GM13977 (cell line): ENCODE measurements at places on chromosomes 1 and 21.

- no peak for DNase-seq
These were observed 370.8 kb downstream of the RWDD3 start for GRCh38 chr1:95604771-95605170.

GRCh38 chr1:96409689-96410088, 311.9 kb upstream of the PTBP2 start:
- DNase-seq, result no peak

DNA sequence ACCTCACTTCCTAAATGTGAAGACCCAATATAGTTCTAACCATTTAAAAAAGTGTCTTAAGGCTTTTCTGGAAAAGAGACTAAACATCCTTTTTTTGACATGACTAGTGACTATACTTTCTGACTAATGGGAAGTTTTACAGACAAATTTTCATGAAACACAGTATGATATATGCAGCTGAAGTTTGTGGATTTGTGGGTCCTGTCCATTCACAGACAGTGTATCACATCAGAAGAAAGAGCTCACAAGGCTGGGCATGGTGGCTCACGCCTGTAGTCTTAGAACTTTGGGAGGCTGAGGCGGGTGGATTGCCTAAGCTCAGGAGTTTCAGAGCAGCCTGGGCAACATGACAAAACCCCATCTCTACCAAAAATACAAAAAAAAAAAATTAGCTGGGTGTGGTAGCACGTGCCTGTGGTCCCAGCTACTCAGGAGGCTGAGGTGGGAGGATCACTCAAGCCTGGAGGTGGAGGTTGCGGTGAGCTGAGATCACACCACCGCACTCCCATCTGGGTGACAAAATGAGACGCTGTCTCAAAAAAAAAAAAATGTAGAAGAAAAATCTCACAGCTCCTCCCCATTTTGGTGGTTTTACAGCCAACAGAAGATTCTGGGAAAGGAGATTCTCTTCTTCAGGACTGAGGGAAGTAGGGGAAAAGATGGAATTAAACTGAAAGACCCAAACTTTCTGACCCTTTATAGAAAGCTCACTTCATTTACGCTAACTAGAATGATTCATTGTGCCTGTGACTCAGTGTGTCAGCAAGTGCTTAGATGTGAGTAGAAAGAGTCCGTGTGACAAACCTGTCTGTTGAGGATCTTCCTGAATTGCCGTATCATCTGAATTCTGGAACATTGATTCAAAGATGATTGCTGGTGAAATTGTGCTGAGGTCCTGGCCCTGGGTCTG, 15.2 kb upstream of the YRDC start:
- DNase-seq, result no peak

DNA sequence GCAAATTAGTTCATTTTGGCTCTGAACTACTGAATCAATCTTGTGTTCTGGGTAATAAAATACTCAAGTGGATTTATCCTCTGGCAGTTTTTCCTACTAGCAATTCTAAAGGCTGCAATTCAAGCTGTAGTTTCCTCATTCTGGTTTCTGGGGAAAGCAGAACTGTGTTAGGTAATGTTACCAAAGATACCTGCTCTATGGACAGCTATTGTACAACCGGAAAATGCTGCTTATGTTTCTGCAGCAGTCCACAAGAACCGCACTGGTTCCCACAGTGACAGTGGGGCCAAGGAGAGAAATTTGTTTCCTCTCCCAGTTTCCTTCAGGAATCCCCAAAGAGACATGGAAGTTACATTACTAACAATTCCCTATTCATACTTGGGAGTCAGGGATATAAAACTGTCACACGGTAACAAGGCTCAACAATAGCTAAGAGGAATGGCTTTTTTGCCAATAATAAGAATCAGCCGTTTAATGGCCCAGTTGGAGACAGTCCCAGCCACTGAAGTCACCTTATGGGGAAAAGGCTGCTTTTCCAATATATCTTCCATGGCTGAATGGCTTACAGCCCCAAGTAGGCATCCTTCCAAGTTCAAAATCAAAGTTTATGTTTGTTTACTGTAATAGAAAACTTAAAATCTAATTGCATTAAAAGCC, 52.6 kb downstream of the PCNX2 start:
- no peak for DNase-seq

DNA sequence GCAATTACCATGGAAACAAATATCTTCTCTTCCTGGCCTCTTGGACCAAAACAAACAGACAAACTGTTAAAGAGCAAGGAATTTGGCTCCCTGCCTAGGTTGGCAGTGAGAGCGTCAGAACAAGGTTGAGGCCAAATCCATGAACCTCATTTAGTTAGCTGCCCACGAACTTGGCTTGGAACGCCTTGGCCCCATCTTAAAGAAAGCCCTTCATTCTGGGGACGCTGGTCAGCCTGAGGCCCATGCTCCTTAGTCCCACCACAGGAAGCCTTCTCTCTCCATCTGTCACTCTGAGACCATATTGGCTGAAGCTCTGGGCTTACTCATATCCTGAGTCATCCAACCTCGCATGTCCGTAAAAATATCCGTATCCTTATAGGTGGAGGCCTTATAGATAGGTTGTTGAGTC, 62.4 kb upstream of the DIRAS3 start:
- no peak for DNase-seq

DNA sequence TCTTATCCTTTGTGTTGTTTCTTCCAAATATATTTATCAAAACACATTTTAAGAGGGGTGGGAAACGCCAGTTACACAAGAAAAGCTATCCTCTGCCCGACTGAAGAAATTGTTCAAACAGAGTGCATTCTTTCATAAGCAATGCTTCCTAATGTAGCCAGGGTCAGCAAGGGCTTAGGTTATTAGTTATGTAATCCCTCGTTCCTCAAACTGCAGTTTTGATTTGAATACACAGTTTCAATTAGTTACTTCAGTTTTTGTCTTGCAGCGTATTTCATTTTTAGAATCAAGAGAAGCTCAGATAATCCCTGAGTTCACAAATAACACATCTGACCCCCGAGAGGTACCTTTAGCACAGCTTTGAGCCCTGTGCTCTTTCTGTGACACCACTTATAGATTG, 141.7 kb upstream of the NRIP1 start:
- peak; percentile 68 for DNase-seq

DNA sequence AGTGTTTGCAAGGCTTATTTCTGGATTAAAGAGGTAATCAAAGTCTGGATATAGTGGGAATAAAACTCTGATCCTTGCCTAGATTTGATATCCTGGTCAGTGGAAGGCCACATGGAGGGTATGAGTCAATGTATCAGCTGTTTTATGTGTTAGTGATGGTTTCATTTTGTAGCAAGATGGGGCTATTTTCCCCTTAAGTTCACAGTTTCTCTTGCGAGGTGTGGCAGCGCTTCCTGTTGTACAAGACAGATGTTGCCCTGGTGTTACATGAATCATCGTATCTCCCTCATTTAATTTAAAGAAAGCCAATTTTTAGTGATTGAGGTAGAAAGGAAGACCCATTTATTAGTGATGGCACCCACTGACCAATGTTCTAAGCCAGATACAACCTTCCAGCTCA, 220.2 kb downstream of the DUSP10 start:
- DNase-seq, result no peak

- DNase-seq, result no peak
These were observed 9.7 kb downstream of the ZMPSTE24 start for GRCh38 chr1:40267767-40268187.

GRCh38 chr1:152546704-152547103, 19.9 kb downstream of the LCE3E start:
- DNase-seq, result no peak

GRCh38 chr1:214301526-214301925, 20.6 kb downstream of the SMYD2 start:
- no peak for DNase-seq

GRCh38 chr1:32962248-32962896, 2.2 kb downstream of the RNF19B start:
- peak; percentile 64 for DNase-seq

- DNase-seq, result no peak
These were observed 17.9 kb downstream of the PLPP3 start for GRCh38 chr1:56561227-56562019.

GRCh38 chr1:25145775-25146393, 86.4 kb downstream of the SYF2 start:
- DNase-seq, result peak; percentile 61

- DNase-seq, result no peak
These were observed 53.2 kb upstream of the SYNC start for GRCh38 chr1:32755810-32756159.

DNA sequence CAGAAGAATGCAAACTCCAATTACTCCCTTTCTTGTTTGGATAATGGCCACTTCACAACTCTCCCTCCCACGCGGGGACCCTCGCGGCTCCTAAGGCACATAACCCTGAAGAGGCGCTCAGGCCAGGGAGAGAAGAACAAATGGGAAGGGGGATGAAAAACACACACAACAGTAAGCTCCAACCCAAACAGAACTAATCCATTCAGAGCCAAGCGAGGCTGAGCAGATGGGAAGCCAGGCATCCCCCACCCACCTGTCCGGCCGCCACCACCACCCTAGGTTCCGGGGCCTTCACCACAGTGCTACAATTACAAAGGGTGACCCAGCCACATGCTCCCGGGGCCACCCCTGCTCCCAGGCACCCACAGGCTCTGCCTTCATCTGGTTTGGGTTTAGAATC, 101.5 kb downstream of the MRPL37 start:
- DNase-seq, result no peak

GRCh38 chr1:88060750-88061491, 623.2 kb upstream of the PKN2 start:
- DNase-seq, result no peak

- DNase-seq, result peak; percentile 79
These were observed 1.4 kb downstream of the APP start for GRCh38 chr21:26169061-26169610.

DNA sequence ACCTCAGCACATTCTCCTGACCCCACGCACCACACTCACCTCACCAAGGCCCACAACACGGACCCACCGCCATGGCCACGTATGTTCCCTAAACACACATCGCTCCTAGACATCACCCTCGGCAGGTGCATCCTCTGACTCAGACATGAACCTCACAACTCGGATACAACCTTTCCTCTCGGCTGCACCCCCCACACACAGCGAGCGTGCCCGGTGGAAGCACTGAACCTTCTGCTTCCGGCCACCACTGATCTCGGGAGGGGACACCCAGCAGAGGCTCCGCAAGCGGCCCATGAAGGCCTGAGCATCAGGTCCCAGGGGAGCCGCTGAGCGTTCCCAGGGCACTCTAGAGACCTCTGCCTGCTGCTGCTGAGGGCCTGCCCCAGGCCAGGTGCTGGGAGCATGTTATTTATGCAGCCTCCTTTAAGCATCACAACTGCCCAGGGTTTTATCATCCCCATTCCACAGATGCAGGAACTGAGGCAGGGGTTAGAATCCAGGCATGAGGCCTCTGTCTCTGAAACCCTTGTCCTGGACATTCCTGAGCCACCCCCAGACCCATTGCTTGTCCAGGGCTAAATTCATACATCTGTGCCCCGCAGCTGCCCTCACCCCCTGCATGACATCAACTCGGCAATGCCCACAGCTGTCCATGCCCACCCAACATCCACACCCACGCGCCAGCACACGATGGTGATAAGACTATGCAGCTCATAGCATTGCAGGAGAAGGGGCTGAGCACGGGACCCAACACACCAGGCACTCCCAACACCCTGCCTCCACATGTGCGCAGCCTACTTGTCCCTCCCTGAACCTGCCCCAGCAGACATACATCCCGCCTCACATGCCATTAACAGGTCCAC, 27.0 kb downstream of the SDC3 start:
- DNase-seq, result peak; percentile 56

- no peak for DNase-seq
These were observed 14.9 kb upstream of the MED18 start for GRCh38 chr1:28313702-28314546.

DNA sequence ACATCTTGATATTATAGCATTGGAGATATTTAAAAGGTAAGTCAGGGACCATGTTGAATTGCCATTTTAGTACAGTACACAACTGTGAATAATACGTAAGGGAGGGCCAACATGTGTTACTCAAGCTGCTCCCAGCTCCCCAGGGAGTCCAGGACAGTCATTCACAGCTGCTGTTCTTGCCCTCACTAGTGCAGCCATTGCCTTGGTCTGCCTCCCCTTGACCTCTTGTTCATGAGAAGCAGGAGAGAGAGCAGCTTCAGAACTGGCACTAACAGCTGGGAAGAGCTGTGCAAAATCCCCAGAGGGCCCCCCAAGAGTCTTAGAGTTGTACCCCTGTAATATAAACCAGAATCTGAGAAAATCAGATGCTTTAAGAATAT, 16.4 kb downstream of the TCEANC2 start:
- DNase-seq, result no peak

DNA sequence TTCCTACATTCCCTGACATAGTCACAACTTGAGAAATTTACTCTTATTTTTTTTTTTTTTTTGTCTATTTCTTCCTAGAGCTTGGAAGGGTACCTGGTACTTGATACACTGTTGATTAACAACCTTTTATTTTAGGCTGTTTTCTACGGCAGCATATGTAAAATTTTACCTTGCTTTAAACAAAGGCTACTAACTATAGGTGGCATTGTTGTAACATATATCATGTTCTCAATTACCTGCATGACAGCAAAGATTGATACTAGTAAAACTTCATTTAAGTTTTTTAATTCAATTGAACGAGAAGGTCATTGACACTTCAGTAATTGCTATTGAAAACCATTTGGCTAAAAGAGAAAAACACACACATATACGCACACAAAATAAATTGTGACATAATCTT, 238.3 kb upstream of the ESRRG start:
- no peak for DNase-seq
